ENCODE measurements at places on chromosomes 2 and 18.

DNA sequence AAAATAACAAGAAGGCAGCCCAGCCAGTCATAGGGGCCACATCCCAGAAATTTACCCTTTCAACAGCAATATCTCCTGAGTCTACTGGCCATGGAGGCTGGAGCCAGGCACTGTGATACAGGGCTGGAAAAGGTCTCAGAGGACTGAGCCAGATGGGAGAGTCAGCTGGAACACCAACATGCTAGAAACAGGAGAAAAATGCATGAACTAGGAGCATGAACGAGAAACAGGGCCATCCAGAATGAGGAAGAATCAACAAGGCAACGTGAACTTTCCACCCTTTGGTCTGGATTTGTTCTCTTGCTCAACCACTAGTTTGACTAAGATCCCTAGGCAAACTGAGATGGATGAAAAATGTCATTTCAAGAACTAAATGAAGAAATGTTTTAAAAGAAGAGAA lies 13.1 kb downstream of the PID1 start:
- DNase-seq, result no peak

- DNase-seq, result no peak
These were observed 395.6 kb upstream of the TRIB2 start for GRCh38 chr2:12320991-12321641.

GRCh38 chr18:31658670-31659575 lies 25.5 kb downstream of the B4GALT6 start:
- DNase-seq, result no peak

GRCh38 chr2:68251855-68252399 lies 405 bp downstream of the PPP3R1 start:
- DNase-seq, result no peak

DNA sequence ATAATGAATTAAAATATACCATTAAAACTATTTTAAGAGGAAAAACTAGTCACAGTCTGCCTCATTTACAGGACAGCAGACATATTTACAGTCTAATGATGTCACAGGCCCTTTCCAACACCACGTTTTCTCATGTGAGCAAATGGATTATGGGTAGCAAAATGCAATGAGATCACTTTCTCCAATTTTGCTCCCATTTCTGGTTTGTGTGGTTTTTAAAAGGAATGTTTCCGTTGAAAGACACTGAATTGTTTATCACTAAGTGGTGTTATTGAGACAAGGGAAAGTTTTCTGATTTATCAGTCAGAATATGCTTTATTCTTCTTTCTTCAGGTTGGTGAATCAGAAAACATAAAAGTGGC lies 11.4 kb upstream of the NR4A2 start:
- no peak for DNase-seq

GRCh38 chr2:3778851-3779495 lies 75.6 kb downstream of the DCDC2C start:
- no peak for DNase-seq

DNA sequence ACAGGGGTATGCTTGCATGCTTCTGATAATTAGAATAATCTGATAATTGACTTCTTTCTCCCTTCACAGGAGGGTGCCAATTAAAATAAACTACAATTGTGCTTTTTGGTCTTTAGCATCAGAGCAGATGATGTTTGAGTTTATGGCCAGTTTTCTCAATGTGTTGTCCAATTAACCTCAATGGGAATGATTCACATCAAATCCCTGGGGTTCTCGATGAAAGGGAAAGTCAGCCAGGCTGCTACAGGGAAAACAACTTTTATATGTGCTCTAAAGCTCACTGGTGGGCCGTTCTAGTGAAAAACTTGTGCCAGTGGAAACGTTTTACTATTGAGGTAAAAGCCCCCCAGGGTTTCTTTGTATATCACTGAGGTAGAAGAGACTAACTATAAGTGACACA lies 887.3 kb upstream of the CRIM1 start:
- no peak for DNase-seq

DNA sequence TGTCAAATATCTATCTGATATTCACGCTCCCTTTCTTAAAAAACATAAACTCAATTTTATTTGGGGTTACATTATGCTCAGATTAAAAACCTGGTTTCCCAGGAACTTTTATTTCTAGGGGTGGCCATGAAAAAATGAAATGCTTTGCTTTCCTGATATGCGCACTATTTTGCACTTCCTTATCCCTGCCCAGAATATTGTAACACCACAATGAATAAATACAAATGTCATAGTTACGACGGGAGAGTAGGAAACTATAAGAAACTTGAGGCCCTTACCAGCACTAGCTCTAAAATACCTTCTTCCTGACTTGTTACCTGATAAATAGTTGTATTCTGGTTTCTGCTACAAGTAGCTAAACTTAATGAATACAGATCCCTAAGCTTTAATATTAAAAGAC lies 475.6 kb upstream of the CWC22 start:
- no peak for DNase-seq

- no peak for DNase-seq
These were observed 159.2 kb downstream of the GALNT3 start for GRCh38 chr2:165634855-165635254.

- peak; percentile 15 for DNase-seq
These were observed 274.8 kb upstream of the SLC39A10 start for GRCh38 chr2:195382186-195382585.

- no peak for DNase-seq
These were observed 234.5 kb downstream of the PAX3 start for GRCh38 chr2:222064286-222064685.

- no peak for DNase-seq
These were observed 75.5 kb upstream of the KLF7 start for GRCh38 chr2:207241198-207241597.

DNA sequence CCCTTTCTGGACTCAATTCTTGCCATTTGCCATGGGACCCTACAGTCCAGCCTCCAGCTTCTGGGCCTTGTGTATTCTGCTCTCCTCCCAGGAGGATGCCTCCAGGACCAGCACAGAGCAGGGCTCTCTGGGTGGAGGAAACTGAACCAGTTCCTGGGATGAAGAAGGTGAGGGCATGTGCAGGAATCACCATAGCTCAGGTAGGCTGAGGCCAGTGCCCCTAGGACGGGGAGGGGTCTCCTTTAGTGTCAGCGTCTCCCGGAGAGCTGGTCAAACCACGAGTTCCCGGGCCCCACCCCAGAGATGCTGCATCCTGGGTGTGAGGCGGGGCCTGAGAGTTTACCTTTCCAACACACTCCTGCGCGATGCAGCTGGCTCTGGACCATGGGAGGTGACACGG lies 5.8 kb upstream of the PRELID3A start:
- no peak for DNase-seq

DNA sequence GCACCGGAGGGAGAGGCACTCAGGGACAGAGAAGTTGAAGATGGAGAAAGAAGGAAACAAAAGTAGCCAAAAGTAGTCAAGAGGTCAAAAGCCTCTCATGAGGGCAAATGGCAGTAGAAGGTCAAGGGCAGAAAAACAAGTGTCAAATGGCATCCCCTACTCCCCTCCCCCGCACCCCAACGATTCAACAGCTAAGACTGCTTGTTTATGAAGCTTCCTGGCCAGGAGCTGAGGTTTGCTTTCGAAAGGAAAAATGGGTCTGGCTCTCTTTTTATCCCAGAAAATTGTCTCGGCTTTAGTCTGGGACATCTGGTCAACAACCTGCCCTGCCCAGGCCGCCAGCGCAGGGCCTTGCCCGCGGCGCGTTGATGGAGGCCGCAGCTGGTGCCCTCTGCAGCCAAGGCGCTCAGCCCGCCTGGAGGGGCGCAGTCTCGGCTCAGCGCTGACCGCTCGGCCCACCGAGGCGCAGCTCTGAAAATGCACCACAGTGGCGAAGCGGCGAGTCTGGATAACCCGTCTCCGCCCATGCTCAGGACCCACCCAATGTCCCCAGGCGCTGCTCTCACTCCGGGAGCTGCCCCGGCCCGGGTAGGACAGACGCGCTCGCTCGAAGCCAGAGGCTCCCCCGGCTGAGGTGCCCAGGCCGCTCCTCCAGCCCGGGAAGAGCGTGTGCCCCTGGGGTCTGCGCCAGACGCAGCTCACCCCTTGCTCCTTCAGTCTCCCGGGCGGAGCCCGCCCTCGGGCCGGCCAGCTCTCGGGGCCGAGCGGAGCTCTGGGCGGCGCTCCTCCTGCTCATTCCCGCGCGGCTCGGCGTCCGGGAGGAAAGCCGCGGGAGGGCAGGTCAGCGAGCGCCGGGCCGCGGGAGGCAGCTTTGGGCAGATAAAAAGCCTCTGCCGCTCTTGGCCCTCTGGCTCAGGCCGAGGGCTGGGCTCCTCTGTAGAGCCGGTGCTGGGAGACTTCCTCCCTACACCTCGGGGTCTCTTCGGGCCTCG lies 1.8 kb upstream of the TBR1 start:
- DNase-seq, result no peak

GRCh38 chr2:37550190-37550589 lies 121.3 kb downstream of the CDC42EP3 start:
- DNase-seq, result no peak

DNA sequence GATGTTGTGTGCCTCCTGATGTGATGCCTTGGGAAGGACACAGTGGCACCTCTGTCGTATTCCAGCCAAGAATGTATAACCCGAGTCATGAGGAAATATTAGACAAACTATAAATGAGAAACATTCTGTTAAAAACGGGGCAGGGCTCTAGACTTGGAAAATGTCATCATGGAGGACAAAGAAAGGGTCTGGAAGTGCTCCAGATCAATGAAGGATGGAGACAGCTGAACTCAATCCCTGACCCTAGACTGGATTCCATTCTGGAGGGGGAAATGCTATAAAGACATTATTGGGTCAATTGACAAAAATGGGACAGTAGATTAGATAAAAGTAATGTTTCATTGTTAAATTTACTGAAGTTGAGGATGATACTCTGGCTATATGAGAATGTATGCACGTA lies 92.1 kb downstream of the SLC4A3 start:
- no peak for DNase-seq

DNA sequence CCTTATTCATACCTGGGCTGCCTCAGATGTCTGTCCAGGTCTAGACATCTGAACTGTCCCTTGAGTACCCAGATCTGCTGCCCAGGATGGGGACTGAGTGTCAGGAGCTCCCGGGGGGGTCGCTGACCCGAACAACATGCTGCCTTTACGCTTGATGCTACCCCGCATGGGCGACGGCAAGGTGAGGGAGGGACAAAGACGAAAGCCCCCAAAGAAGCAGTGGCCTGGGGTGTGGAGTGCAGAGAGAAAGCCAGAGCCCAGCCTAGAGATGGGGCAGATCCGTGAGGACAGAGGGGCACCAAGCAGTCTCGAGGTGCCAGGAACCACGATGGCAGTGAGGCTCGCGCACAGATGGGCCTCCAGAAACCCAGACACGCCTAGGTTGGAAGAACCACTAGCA lies 234.7 kb downstream of the ATAD2B start:
- no peak for DNase-seq

DNA sequence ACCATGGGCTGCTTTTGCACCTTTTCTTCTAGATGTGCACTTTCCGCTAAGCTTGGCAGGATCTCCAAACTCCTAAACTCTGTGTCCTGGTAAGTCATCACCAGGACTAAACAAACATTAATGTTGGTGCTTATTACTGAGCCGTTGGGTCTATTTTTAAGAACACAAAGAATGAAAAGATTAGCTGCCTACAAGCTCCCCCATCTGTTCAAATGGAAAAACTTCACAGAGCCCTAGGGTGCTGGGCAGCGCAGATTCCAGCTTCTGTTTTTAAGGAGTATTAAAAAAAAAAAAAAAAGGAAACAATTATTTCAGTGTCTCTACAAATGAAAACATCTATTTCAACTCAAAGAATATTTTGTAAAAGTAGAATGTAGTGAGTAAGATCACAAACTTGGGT lies 97.8 kb upstream of the AQP4 start:
- DNase-seq, result peak; percentile 10

DNA sequence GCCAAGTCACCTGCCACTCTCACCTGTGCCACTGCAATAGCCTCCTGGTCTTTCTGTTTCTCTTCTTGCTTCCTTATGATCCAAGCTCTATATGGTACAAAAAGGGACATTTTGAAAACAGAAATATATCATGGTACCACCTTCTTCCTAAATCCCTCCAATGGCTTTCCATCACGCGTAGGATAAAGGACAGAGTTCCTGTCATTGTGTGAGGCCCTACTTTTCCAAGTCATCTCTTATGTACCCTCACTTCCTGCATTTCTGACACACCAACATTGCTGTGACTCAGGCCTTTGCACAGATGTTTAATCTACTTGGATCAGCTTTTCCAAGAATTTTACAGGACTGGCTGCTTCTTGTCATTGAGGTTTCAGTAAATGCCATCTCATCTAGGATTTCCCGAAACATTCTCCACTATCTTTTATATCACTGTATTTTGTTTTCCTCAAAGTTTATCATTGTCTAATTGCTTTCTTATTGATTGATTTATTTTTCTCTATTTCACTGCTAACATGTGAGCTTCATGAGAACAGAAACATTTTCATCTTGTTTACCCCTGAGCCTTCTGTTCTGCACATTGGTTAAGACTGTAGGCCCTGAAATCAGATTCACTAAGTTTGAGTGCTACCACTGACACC lies 426.1 kb upstream of the FANCL start:
- no peak for DNase-seq

DNA sequence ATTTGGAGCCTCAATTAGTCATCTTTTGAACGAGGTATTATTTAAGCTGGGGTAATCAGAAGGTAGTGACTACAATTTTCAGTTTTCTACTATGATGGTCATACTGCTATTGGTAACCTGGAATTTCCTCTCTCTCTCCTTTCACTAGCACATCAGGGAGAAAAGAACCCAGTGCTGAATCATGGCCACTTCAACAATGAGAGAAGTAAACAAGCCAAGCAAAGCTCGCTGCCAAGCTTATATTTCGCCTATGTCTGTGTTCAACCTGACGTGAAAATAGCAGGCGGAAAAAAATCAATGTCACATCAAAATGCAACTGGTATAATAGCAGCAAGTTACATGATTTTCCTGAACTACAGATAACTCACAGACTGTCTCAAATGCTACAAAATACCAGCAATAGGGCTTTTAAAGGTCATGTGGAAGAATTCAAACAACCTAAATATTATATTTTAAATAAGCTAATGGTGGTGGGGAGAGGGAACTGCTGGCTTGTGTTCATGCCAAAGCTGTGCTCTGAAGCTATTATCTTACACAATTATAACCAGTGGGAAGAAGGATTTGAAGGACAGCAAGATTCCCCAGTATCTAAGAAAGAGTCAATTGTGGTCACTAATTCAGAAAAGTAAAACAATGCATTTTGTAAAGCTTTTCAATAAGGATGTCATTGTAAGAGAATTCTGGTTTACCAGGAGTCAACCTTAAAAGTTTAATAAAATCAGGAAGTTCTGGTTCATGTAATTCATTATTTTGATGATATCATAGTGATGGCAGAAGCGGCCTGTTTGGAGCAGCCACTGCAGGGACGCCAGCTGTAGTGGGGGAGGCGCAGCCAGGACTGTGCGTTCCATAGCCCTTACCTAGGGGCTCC lies 38.0 kb downstream of the RNF152 start:
- DNase-seq, result no peak

DNA sequence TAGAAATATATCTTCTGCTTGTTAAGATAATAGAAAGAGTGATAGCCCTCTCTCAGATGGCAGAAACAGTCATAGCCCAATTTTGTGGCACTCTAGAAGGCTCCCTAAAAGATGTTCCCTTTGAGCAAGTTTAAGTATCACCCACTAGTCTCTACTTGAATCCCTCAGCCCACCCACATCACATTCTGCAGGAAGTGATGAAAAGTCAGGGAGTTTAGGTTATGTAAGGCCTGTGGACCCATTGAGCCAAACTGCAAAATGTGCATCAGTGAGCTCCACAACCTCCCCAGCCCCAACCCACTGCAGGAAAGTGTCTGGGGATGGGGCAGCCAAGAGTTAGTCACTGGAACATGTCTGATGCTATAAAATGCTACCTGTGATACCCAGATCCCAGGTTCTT lies 25.6 kb downstream of the ANKRD44 start:
- no peak for DNase-seq

Measured in AML-193 (cell line).